Mononuclear cell (primary cell): ENCODE measurements at places on chromosomes 3 and 15. TPM values are rescaled to one million over a fixed set of nuclear protein-coding genes. Genes with fewer than 3 reads are reported as not detected.

TPRG1 gene
- total RNA-seq, result 2.4 TPM

SPINK8 gene
- not detected for total RNA-seq

ZNF80 gene
- 1.2 TPM for total RNA-seq

ARHGEF26 gene
- total RNA-seq, result 0.21 TPM

SLC28A1 gene
- total RNA-seq, result not detected

PTH1R gene
- total RNA-seq, result not detected

SH3GL3 gene
- total RNA-seq, result not detected

TF gene
- not detected for total RNA-seq

PLSCR5 gene
- not detected for total RNA-seq
